ENCODE measurements at places on chromosomes 2 and 18. TPM values are rescaled to one million over a fixed set of nuclear protein-coding genes. Genes with fewer than 3 reads are reported as not detected.

M1AP gene
- polyA plus RNA-seq, result 0.49 TPM

BCL11A gene
- 1.4 TPM for polyA plus RNA-seq

DUSP2 gene
- polyA plus RNA-seq, result 5.6 TPM

REEP1 gene
- polyA plus RNA-seq, result 3.3 TPM

DNA sequence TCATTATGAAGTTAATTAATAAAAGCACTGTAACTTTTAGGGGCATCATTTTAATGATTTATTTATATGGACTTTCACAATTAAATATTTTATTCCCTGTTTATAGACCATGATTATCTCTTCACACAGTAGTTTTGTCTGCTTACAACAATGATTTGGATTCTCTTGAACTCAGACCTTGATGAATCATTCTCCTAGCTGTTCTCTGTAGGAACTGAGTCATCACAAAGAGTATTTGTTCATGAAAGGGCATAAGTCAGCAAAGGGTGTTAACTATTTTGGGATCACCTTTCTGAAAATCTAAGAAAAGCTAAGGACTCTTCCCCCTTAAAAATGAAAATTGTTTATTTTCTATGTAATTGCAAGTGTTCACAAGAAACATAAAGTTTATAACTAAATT is 461.1 kb upstream of the UBE2E3 start:
- DNase-seq, result no peak
